ENCODE measurements at places on chromosomes 1 and 21.

DNA sequence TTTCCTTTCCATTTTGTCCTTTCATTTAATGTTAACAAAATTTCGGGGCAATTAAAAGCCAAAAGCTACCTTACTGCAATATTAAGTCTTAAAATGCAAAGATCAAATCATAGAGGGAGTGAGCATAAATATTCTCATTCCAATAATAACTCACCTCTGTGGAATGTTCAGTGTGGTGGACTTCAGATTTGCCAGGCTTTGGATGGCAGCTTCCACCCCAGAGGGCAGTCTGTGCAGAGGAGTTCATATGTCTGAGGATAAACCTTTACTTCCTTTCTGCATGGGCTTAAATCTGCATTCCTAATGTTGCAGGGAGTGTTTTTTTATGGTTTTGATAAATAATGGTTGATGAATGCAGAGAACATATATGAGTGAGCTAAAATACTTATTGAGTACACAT, 16.3 kb downstream of the KIAA0040 start:
- no peak overlapping the region for H3K27ac ChIP-seq
- peaks cover 5% of the 10 kb centered on the region for H3K27me3 ChIP-seq
- H3K4me1 ChIP-seq, result peaks cover 20% of the 10 kb centered on the region
- H3K36me3 ChIP-seq, result peaks cover 7% of the 10 kb centered on the region

DNA sequence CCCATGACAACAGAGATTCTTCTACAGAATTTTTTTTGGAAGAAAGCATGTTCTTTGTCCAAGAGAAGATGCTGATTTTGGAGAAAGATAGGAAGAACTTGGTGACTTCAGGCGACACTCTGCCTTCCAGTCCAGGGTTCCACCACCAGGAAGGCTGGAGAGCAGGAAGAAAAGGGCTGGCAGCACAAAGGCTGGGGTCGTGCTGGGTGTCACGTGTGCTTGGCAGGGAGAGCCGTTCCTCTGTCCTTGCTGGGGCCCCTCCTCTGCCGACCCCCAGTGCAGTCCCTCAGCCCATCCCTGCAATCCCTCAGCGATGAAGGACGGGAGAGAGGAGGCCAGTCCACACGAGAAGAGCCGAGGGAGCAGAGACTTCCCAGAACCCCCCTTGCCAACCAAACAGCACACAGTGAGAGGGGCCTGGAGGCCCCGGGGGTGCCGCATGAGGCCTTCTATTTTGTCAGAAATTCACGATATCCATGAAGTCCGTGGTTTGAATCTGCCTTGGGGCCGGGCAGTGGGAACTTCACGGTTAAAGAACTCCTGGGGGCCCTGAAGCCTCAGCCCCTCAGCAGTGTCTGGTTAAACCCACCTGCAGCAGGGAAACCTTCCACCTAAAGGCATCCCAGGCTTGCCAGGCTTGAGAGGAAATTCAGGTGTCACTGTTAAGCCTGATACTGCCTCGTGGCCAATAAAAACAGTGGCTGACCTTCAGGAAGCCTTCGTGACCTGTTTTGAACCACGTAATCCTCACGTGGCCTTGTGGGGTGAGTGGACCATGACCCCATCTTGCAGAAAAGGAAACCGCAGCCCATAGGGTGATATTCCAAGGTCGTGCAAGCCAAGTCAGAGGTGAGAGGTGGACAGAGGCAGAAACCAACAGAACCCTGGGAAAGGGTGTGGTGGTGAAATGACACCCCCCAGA, 3.4 kb downstream of the KRTAP10-12 start:
- DNase-seq, result no peak
- H3K36me3 ChIP-seq, result no peaks in the 10 kb centered on the region
- peaks cover 9% of the 10 kb centered on the region for H3K4me1 ChIP-seq
- H3K27me3 ChIP-seq, result peaks cover 85% of the 10 kb centered on the region

- H3K4me3 ChIP-seq, result peak overlapping the region; percentile 26
- peak overlapping the region; percentile 20 for H3K27ac ChIP-seq
- DNase-seq, result no peak
- H3K4me1 ChIP-seq, result peaks cover 66% of the 10 kb centered on the region
These were observed 39.8 kb upstream of the C1orf105 start for GRCh38 chr1:172380441-172381244.

DNA sequence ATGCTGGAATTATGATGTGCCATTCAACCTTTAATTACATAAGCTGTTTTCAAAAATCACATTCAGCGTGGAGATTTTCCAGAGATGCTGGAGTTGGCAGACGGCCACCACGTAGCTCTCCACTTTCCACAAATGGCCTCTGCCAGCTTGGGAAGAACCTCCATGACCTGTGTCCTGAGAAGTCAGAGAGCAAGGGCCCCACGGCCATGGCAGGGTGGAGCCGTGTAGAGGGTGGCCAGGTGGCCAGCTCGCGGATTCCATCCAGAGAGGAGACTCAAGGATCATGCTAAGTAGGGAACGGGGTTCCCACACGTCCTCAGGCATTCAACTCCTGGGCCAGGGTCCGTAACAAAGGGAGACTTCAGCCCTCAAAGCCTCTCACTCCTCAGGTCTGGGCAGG, 1.3 kb upstream of the GALE start:
- peak overlapping the region; percentile 94 for H3K27ac ChIP-seq
- no peak for DNase-seq
- H3K4me3 ChIP-seq, result peak overlapping the region; percentile 20
- H3K4me1 ChIP-seq, result peaks cover 8% of the 10 kb centered on the region
- peaks cover 14% of the 10 kb centered on the region for H3K36me3 ChIP-seq
- H3K27me3 ChIP-seq, result no peaks in the 10 kb centered on the region

GRCh38 chr1:95655321-95656020, 421.5 kb downstream of the RWDD3 start:
- H3K4me3 ChIP-seq, result no peak overlapping the region
- H3K4me1 ChIP-seq, result peaks cover 22% of the 10 kb centered on the region
- no peaks in the 10 kb centered on the region for H3K36me3 ChIP-seq
- DNase-seq, result no peak

DNA sequence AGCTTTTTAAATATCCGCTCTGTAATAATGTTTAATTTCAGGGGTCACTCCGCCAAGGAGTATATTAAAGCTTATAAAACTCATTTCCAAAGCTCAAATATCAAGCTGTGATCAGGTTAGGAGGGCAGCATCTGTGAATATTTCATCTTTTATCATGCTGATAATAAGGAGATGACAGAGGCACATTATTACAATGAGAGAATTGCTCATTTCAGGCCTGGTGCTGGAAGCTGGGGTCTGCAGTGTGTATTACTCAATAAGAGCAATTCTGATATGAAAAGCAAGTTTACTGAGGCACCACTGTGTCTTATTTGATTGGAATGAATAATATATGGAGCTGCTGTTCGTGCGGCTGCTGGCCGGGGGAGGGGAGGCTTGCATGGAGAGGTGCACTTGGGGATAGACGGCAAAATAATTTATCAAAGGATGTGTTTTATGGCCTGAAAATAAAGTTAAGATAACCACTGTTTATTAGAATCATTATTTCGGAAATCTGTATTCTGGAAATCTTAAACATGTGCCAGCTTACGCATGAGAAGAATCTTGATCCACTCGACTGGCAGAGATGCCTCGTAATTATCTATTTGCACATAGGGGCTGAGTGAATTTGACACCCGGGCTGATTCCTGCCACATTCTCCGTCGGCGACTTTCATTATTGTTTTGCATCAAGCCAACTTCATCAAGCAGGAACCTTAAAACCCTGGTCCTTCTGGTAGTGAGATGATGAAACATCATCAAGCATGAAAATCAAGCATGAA, 173.2 kb downstream of the RRAGC start:
- H3K4me3 ChIP-seq, result no peak overlapping the region
- no peaks in the 10 kb centered on the region for H3K4me1 ChIP-seq
- no peak overlapping the region for H3K27ac ChIP-seq
- no peak for DNase-seq
- H3K27me3 ChIP-seq, result peaks cover 51% of the 10 kb centered on the region

DNA sequence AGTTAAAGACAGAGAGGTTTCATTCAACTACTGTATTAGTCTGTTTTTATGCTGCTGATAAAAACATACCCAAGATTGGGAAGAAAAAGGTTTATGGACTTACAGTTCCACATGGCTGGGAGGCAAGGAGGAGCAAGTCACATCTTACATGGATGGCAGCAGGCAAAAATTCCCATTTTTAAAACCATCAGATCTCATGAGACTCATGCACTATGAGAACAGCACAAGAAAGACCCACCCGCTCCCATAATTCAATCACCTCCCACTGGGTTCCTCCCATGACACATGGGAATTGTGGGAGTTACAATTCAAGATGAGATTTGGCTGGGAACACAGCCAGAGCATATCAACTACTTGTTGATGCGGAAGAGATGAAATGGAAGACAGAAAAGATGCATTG, 9.2 kb downstream of the GPR161 start:
- no peak overlapping the region for H3K4me3 ChIP-seq
- H3K4me1 ChIP-seq, result peaks cover 6% of the 10 kb centered on the region
- H3K27me3 ChIP-seq, result no peaks in the 10 kb centered on the region

GRCh38 chr1:163083690-163084089, 14.5 kb downstream of the RGS4 start:
- H3K27ac ChIP-seq, result no peak overlapping the region
- no peaks in the 10 kb centered on the region for H3K27me3 ChIP-seq
- H3K4me1 ChIP-seq, result peaks cover 6% of the 10 kb centered on the region
- DNase-seq, result no peak
- H3K36me3 ChIP-seq, result no peaks in the 10 kb centered on the region

Measured in type B pancreatic cell (in vitro differentiated cells).